ENCODE measurements at places on chromosomes 16 and 17.
A peak's percentile ranks its signal among the peaks of the same experiment; 100 is the strongest.

- no peaks in the 10 kb centered on the region for H3K36me3 ChIP-seq
- no peaks in the 10 kb centered on the region for H3K27me3 ChIP-seq
- H3K27ac ChIP-seq = no peak overlapping the region
- no peaks in the 10 kb centered on the region for H3K4me1 ChIP-seq
- no peak overlapping the region for H3K4me3 ChIP-seq
Observed at GRCh38 chr16:84329843-84330684, 35.4 kb downstream of the WFDC1 start.

GRCh38 chr17:62819511-62820221 is 11.6 kb upstream of the MARCHF10 start:
- peak; percentile 92 for DNase-seq
- H3K27me3 ChIP-seq = no peaks in the 10 kb centered on the region
- no peaks in the 10 kb centered on the region for H3K36me3 ChIP-seq
- H3K27ac ChIP-seq = peak overlapping the region; percentile 58
- no peak overlapping the region for H3K4me3 ChIP-seq

DNA sequence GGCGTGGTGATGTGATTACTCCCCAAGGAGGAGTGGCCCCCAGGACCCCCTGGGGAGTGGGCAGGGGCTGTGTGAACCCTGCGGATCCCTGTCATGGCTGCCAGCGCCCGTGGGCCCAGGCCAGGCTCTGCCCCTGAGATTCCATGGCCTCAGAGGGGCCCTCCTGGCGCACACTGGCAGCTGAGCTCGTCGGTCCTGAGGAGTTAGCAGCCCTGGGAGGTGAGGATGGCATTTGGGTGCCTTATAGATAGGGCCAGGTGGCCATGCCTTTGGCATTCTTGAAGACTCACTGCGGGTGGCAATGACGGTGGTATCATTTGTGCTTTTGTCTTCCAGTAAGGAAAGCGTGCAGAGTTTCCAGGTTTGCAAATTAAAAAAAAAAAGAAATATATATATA is 146.8 kb upstream of the GSE1 start:
- DNase-seq = no peak
- no peaks in the 10 kb centered on the region for H3K36me3 ChIP-seq
- H3K27me3 ChIP-seq = no peaks in the 10 kb centered on the region
- no peak overlapping the region for H3K27ac ChIP-seq

DNA sequence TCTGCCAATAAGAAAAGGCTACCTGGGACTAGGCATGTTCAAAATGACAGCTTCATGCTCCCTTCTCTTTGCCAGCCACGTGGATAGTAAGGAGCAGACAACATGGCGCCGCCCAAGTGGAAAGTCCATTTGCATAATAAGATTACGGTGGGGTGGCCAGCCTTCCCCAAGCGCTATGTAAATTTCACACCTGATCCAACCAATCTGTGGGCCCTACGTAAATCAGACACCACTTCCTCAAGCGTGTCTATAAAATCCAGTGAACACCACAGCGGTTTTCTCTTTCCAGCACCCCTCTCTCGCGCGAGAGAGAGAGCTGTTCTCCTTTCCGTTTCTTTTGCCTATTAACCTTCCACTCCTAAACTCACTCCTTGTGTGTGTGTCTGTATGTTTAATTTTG is 140.3 kb upstream of the ERCC4 start:
- H3K36me3 ChIP-seq = no peaks in the 10 kb centered on the region
- no peaks in the 10 kb centered on the region for H3K4me1 ChIP-seq
- H3K4me3 ChIP-seq = no peak overlapping the region
- no peak for DNase-seq
- H3K27me3 ChIP-seq = no peaks in the 10 kb centered on the region

- no peak overlapping the region for H3K27ac ChIP-seq
- no peaks in the 10 kb centered on the region for H3K36me3 ChIP-seq
- no peaks in the 10 kb centered on the region for H3K27me3 ChIP-seq
- H3K4me3 ChIP-seq = no peak overlapping the region
Observed at GRCh38 chr16:88467541-88467944, 14.5 kb downstream of the ZFPM1 start.

- H3K36me3 ChIP-seq = peaks cover 13% of the 10 kb centered on the region
- DNase-seq = peak; percentile 30
- H3K4me1 ChIP-seq = peaks cover 23% of the 10 kb centered on the region
Observed at GRCh38 chr16:1610071-1610898, 1.6 kb downstream of the IFT140 start.

Measured in ascending aorta (tissue), 2 donors.